HCT116 (cell line): ENCODE measurements at places on chromosomes 1 and 21. TPM values are rescaled to one million over a fixed set of nuclear protein-coding genes. Genes with fewer than 3 reads are reported as not detected.
A peak's percentile ranks its signal among the peaks of the same experiment; 100 is the strongest.

- H3K27me3 ChIP-seq = no peaks in the 10 kb centered on the region
- H3K27ac ChIP-seq = no peak overlapping the region
- no peaks in the 10 kb centered on the region for H3K36me3 ChIP-seq
- H3K4me3 ChIP-seq = no peak overlapping the region
- peak; percentile 12 for DNase-seq
Measured at GRCh38 chr1:200979574-200980451, 43.7 kb downstream of the KIF21B start.

DNA sequence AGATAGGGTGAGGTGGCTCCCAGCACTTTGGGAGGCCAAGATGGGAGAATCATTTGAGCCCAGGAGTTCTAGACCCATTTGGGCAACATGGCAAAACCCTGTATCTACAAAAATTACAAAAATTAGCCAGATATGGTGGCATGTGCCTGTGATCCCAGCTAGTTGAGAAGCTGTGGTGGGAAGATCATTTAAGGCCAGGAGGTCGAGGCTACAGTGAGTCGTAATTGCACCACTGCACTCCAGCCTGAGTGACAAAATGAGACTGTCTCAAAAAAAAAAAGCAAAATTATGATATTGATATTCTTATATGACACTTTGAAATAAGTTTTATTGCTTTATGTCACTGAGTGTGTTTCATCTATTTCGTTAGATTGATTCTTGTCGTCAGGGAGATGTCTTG lies 7.4 kb downstream of the ACADM start:
- DNase-seq = no peak
- H3K4me3 ChIP-seq = no peak overlapping the region
- H3K27ac ChIP-seq = no peak overlapping the region
- peaks cover 14% of the 10 kb centered on the region for H3K36me3 ChIP-seq

DNA sequence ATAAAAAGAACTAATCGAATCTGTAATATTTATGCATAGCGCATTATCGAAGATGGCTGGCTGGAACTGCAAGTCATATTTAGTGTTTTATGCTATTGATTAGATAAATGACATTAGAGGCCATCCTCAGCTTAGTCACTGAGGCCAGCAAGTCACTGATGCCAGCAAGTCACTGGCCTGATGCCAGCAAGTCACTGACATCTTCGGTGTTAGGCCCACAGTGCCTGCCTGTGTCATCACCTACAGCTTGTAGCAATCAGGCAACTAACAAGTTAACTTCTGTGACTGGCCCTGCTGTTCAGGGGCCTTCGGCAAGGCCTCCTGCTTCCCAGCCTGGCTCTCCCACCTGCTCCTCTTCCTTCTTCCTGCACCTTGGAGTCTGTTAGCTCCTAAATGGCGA lies 65.6 kb upstream of the SCCPDH start:
- H3K4me1 ChIP-seq = no peaks in the 10 kb centered on the region
- H3K4me3 ChIP-seq = no peak overlapping the region
- no peaks in the 10 kb centered on the region for H3K36me3 ChIP-seq

DNA sequence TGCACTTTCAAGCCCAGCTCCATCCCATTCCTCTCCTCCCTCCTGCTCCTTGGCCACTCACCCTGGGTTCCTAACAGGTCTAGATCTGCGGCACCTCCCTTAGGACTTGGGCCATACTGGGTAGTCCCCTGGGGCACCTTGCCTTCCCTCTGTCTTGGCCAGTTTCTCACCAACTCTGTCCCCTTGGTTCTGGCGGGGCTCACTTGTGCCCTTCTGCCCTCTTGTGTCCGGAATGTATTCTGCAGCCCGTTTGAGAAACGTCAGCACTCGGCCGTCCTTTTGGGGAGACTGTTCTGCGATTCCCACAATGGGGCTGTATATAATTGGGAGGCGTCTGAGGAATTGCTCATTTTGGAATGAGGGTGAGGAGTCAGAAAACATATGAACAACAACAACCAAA lies 162.4 kb downstream of the ZSCAN20 start:
- DNase-seq = peak; percentile 62
- H3K36me3 ChIP-seq = no peaks in the 10 kb centered on the region
- peaks cover 12% of the 10 kb centered on the region for H3K4me1 ChIP-seq
- H3K4me3 ChIP-seq = no peak overlapping the region
- no peak overlapping the region for H3K27ac ChIP-seq

DNA sequence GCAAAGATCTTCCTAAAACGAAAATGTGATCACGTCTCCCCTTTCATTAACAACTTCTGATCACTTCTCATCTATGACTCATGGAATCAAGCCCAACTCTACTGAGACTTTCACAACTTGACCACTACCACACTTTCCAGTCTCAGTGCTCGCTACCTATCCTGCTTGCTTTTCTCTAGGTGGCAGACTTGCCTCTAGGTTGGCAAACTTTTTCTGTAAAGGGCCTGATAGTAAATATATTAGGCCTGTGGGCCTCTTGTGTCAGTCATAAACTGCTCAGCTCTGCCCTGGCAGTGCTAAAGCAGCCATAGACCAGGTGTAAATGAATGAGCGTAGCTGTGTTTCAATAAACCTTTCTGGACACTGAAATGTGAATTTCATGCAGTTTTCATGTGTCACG lies 21.5 kb upstream of the HMGB4 start:
- H3K27me3 ChIP-seq = peaks cover 29% of the 10 kb centered on the region
- DNase-seq = no peak
- H3K4me3 ChIP-seq = no peak overlapping the region
- H3K36me3 ChIP-seq = no peaks in the 10 kb centered on the region
- no peaks in the 10 kb centered on the region for H3K4me1 ChIP-seq

DNA sequence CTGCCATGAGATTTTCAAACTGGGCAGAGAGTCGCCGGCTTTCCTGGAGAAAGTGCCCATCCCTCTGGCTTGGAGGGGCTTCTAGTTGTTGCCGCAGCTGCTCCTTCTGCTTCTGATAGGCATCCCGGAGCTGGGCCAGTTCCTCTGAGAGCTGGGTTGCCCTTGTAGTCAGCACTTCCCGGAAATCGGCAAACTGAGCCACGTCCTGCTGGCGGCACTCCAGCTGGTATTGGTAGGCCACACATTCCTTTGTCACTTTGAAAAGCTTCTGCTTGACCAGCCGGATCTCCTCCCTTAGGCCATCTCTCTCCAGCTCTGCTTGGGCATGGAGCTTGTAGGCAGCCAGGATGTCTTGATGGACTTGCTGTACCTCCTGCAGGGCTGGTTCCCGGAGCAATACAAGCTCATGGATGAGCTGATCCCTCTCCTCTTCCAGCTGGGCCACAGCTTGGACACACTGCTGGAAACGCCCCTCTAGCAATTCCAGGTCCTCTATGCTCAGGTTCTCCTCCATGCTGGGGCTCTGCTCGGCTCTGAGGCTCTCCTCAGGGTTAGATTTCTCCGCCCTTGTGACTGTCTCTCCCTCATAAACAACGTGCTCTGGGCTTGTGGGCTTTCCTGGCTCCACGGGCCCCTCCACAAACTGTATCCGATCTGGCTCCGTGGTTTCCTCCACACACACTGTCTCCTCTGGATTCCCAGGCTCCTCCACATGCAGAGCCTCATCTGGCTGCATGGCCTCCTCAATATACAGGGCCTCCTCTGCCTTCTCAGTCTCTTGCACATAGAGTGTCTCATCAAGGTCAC lies 7.3 kb downstream of the SYNC start:
- DNase-seq = no peak
- no peak overlapping the region for H3K4me3 ChIP-seq
- H3K27ac ChIP-seq = no peak overlapping the region

DNA sequence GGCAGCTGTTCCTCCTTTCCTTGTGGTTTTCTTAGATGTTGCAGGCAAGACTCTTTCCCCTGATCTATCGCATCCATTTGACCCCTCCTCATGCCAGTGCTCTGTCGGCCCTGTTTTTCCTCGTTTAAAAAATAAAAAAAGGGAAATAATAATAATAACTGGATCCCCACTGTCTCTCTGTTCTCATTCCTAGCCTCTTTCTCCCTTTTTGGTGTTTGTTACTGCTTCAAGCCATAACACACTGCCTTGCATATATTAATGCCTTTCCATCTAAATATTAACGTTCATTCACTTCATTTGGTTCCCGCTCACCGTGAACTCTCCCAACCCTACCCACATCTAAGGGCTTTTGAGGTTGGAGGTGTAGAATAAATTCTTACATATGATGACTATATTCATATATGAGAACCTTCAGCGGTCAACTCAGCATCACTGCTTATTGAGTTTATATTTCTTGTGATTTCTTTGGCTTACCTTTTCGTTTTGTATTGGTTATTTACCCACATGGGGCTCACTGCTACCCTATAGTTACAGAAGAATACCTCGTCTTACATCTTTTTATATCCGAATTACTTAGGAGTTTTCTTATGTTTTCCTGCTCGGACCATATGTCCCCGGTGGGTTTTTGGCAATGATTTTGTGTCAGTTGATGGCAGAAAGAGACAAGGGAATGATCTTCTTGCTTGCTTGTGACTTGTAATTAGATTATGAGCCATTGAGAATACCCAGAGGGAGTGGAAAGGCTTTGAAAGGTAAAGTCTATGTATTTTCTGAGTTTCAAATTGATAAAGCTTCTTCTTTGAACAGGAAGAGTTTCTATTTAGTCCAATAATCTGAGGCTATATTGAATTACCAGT lies 805 bp downstream of the ATG4C start:
- peak overlapping the region; percentile 87 for H3K4me3 ChIP-seq
- no peak for DNase-seq
- H3K36me3 ChIP-seq = no peaks in the 10 kb centered on the region
- no peaks in the 10 kb centered on the region for H3K27me3 ChIP-seq
- peak overlapping the region; percentile 69; the same call in 1 of the 2 replicates for H3K27ac ChIP-seq

- no peak overlapping the region for H3K27ac ChIP-seq
- H3K4me3 ChIP-seq = no peak overlapping the region
- H3K4me1 ChIP-seq = no peaks in the 10 kb centered on the region
- no peaks in the 10 kb centered on the region for H3K36me3 ChIP-seq
- DNase-seq = no peak
- H3K27me3 ChIP-seq = no peaks in the 10 kb centered on the region
Measured at GRCh38 chr1:116720364-116721038, 33.7 kb upstream of the CD2 start.

- H3K4me1 ChIP-seq = peaks cover 11% of the 10 kb centered on the region
- H3K27ac ChIP-seq = no peak overlapping the region
- H3K27me3 ChIP-seq = peaks cover 9% of the 10 kb centered on the region; the same call in 1 of the 2 replicates
- peak overlapping the region; percentile 35; the same call in 1 of the 2 replicates for H3K4me3 ChIP-seq
Measured at GRCh38 chr1:10866321-10867093, 70.1 kb upstream of the CASZ1 start.

AVPR1B gene
- total RNA-seq = not detected

HIVEP3 gene
- total RNA-seq = 7.1 TPM

PTGFRN gene
- 60.6 TPM for total RNA-seq

LCE3E gene
- total RNA-seq = not detected

NMNAT2 gene
- total RNA-seq = not detected

NCAM2 gene
- not detected for total RNA-seq
